Osteoblast (primary cell): ENCODE measurements at places on chromosomes 1 and 21. TPM values are rescaled to one million over a fixed set of nuclear protein-coding genes. Genes with fewer than 3 reads are reported as not detected.

- no peak overlapping the region for H3K4me3 ChIP-seq
- H3K4me1 ChIP-seq = peaks cover 8% of the 10 kb centered on the region
- H3K36me3 ChIP-seq = no peaks in the 10 kb centered on the region
- H3K27ac ChIP-seq = no peak overlapping the region
These were observed 135.8 kb upstream of the COL6A1 start for GRCh38 chr21:45845770-45846090.

DNA sequence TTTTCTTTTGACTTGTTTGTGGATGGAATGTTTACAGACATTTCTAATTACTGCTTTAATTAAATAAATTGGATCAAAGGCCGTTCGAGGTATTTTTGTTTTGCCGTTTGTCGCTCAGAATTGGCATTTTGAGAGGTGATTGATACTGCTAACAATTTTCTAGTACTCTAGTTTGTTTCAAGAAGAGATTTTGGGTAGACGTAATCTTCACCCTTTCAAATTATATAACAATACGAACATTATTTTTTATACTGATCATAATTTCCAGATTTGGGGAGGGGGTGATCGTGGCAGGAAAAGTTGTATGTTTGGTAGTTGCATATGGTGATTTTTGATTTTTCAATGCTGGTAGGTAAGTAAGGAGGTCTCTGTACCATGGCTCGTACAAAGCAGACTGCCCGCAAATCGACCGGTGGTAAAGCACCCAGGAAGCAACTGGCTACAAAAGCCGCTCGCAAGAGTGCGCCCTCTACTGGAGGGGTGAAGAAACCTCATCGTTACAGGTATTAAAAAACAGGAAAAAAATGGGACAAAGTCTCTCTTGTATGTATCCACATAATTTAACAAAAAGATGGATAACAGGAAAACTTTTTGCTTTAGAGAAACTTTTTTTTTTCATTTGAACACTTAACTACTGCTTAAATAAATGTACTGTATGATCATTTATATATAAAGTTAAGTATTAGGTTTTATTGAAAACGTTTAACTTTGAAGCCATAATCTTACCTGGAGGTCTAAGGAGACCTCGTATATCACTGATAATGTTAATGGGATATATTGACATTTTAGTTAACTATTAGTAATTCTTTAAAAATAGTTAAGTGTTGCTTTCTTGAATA, 1.7 kb downstream of the H3-3A start:
- H3K27me3 ChIP-seq = no peaks in the 10 kb centered on the region
- peak overlapping the region; percentile 93 for H3K4me3 ChIP-seq
- peaks cover 16% of the 10 kb centered on the region for H3K4me1 ChIP-seq
- H3K36me3 ChIP-seq = peaks cover 34% of the 10 kb centered on the region
- H3K27ac ChIP-seq = peak overlapping the region; percentile 92
- peak; percentile 35 for DNase-seq

DNA sequence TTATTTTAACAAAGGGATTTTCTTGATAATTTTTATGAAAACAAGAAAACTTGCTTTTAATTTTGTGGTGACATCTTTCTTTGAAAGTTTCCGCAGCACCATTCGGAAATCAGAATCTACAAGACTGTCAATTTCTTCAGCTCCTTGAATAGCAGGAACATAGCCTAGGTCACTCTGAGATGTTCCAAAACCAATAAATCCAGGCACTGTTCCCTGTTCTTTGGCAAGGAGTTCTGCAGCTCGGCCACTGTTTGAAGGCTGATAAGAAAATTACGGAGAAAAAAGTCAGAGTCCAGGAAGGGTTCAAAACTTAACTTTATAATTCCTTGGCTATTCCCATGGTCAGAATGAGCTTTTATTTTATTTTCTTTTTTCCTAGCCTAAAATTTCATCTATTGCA, 6.0 kb downstream of the LTN1 start:
- peaks cover 4% of the 10 kb centered on the region for H3K4me1 ChIP-seq
- H3K4me3 ChIP-seq = no peak overlapping the region
- DNase-seq = no peak
- no peaks in the 10 kb centered on the region for H3K27me3 ChIP-seq

DNA sequence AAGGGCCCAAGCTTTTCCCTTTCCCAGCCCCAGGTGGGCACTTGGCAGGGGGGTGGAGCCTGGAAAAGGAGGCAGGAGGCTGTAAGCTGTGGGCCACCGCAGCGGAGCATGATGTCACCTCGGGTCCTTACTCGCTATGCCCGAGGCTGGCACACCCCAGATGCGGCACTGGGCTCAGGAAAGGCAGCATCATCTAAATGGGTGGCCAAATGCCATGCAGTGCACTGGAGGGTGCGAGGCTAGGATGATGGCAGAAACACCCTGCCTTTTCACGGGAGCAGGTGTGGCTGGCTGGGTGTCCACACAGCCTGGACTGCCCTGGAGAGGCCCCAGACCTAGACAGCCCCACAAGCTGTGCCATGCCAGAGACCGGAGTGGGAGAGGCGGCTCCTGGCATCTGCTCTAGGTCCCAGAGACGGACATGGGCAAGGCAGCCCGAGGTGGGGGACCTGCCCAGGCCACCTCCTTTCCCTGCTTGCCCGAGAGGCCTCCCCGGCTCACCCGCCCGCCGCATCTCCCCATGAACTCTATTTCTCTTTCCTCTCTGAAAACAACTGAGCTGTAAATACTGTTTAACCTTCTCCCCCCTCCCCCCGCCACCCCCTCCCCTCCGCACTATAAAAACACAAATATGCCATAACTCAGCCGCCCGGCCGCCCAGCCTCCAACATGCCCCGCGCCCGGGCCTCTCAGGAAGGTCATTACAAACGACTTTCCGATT, 124.7 kb downstream of the CASZ1 start:
- H3K4me1 ChIP-seq = no peaks in the 10 kb centered on the region
- H3K27me3 ChIP-seq = no peaks in the 10 kb centered on the region
- DNase-seq = no peak
- no peak overlapping the region for H3K4me3 ChIP-seq
- H3K36me3 ChIP-seq = no peaks in the 10 kb centered on the region

DNA sequence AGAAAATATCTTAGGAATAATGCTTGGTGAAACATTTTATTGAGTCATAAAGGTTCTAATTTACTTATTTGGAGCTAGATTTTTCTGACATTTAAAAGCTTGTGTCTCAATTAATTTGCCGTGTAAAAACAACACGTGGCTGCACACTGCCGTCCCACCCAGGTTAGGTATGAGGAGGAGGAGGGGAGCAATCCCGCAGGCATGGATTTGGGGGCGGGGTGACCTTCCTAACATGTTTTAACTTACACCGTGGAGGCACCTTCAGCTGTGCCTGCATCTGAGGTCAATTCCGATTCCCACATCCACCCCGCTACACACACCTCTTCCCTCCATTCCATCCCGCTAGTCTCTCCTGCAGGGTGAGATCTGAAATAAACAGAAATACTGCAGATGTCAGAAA, 28.5 kb upstream of the UMODL1 start:
- peaks cover 35% of the 10 kb centered on the region for H3K4me1 ChIP-seq
- H3K27me3 ChIP-seq = no peaks in the 10 kb centered on the region
- no peak for DNase-seq
- H3K4me3 ChIP-seq = no peak overlapping the region

- H3K4me3 ChIP-seq = no peak overlapping the region
- peak; percentile 87 for DNase-seq
- H3K27me3 ChIP-seq = no peaks in the 10 kb centered on the region
- H3K27ac ChIP-seq = peak overlapping the region; percentile 79
- peaks cover 20% of the 10 kb centered on the region for H3K4me1 ChIP-seq
- H3K36me3 ChIP-seq = no peaks in the 10 kb centered on the region
These were observed 187.2 kb upstream of the PTGFR start for GRCh38 chr1:78303620-78304019.

- H3K4me3 ChIP-seq = no peak overlapping the region
- peaks cover 3% of the 10 kb centered on the region for H3K4me1 ChIP-seq
- no peaks in the 10 kb centered on the region for H3K27me3 ChIP-seq
- no peaks in the 10 kb centered on the region for H3K36me3 ChIP-seq
These were observed 535.1 kb downstream of the MATN1 start for GRCh38 chr1:30188329-30188728.

- H3K4me1 ChIP-seq = no peaks in the 10 kb centered on the region
- H3K36me3 ChIP-seq = no peaks in the 10 kb centered on the region
- peak overlapping the region; percentile 65 for H3K4me3 ChIP-seq
- no peak overlapping the region for H3K27ac ChIP-seq
- DNase-seq = no peak
- H3K27me3 ChIP-seq = no peaks in the 10 kb centered on the region
These were observed 26.1 kb downstream of the ZP4 start for GRCh38 chr1:237864338-237865244.

DNA sequence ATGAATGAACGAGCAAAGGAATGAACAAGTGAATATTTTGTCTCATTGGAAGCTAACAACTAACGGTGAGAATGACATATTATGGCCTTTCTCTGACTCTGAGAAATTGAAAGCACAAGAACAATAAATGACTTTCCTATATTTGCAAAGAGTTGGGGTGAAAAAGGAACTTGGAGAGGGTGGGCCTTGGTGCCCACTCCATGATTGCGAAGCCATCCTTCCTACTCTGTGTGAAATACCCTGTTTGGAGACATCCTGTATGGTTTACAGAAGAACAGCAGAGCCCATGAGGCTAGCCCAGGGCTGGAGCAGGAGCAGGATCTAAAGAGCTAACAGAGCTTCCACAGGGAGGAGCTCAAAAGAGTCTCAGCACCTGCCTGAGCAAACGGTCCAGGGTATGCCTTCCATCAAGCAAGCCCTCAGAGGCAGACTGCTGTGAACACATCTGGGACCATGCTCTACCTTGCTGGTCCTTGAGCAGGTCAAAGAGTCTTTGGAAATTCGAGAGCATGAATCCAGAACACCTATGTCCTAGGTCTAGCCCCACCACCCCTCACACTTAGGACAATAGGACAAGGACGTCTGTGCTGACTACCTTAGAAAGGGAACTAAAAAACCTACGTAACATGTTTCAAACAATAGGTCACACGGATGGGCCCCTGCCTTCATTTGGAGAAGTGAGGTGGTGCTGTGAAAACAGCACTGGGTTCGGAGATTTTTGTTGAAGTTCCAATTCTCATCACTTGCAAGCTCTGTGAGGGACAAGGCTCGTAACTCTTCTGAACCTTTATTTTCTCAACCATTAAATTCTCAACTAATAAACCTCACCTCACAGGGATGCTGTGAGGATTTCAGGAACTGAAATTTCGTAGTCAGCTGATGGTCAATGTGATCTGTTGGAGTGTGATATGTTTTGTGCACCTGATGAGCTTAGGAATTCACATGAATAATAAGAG, 377.4 kb downstream of the RRAGC start:
- H3K36me3 ChIP-seq = no peaks in the 10 kb centered on the region
- H3K4me1 ChIP-seq = no peaks in the 10 kb centered on the region
- no peak for DNase-seq
- H3K27ac ChIP-seq = no peak overlapping the region
- no peak overlapping the region for H3K4me3 ChIP-seq
- no peaks in the 10 kb centered on the region for H3K27me3 ChIP-seq

DNA sequence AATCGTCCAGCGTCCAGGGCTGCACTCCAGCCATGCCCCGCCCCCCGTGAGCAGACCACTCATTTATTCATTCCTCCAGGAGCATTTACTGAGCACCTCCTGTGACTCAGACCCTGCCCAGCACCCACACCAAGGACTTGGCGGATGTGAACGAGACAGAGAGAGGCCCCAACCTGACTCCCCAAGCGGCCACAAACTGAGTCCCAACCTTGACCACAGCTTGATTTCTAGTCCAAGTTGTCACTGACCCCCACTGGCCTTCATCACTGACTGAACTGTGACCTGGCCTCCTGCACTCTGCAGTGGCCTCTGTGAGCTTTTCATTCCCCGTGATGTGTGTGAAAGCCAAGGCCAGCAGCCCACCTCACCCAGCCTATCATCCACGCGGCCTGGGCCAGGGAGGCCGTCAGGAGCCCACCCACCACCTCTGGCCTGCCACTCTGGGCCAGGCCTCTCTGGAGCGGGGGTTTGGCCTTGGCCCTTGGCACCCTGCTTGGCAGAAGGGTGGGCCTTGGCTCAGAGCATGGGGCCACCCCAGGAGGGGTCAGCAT, 19.3 kb upstream of the RUNX3 start:
- H3K36me3 ChIP-seq = no peaks in the 10 kb centered on the region
- H3K4me3 ChIP-seq = no peak overlapping the region
- DNase-seq = peak; percentile 96
- H3K4me1 ChIP-seq = peaks cover 17% of the 10 kb centered on the region
- H3K27me3 ChIP-seq = no peaks in the 10 kb centered on the region

DNA sequence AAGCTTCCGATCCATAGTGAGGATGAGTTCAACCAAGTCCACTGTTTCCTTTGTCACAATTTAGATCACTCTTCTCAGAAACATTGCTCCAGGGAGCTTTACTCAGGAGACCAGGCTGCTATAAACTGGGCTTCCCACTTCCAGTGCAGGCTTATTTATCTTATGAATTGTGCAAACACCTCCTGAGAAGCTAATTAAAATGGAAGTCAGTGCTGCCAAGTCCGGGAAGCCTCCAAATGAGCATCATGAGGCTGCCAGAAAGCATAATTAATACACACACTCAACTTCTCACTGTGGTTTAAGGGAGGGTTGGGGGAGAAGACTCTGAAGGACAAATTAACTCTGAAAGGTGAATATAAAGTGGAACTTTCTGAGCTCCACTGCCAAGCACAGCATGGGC, 145.0 kb upstream of the SGIP1 start:
- peaks cover 2% of the 10 kb centered on the region for H3K4me1 ChIP-seq
- no peaks in the 10 kb centered on the region for H3K27me3 ChIP-seq
- DNase-seq = no peak

GRCh38 chr21:34881839-34882371, 167.2 kb downstream of the RUNX1 start:
- H3K27me3 ChIP-seq = no peaks in the 10 kb centered on the region
- H3K27ac ChIP-seq = peak overlapping the region; percentile 98
- H3K4me3 ChIP-seq = peak overlapping the region; percentile 89
- peaks cover 45% of the 10 kb centered on the region for H3K36me3 ChIP-seq

DNA sequence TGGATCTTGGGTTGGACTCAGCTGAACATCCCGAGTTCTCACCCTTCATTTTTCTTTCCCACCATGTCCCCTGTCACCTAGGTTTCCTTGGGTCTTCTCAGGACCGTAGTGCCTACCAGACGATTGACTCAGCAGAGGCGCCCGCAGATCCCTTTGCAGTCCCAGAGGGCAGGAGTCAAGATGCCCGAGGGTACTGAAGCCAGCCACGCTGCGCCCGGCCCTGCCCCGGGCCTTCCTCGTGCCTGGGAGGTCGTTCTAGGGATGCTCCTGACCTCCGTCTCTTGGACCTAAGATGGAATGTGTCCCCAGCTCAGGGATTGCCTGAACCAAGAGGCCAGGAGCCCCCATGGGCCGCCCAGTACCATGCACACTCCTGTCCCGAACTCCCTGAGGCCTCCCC, 12.0 kb upstream of the C1orf167 start:
- peak; percentile 10 for DNase-seq
- H3K4me3 ChIP-seq = no peak overlapping the region
- no peaks in the 10 kb centered on the region for H3K27me3 ChIP-seq
- H3K36me3 ChIP-seq = peaks cover 24% of the 10 kb centered on the region
- H3K27ac ChIP-seq = no peak overlapping the region
- no peaks in the 10 kb centered on the region for H3K4me1 ChIP-seq

GRCh38 chr1:98707556-98707955, 46.0 kb downstream of the SNX7 start:
- DNase-seq = no peak
- H3K4me1 ChIP-seq = no peaks in the 10 kb centered on the region
- no peak overlapping the region for H3K4me3 ChIP-seq
- no peaks in the 10 kb centered on the region for H3K36me3 ChIP-seq
- H3K27me3 ChIP-seq = no peaks in the 10 kb centered on the region

Gene PCAT6
- total RNA-seq = 0.29 and 0.72 TPM in 2 replicates

Gene NPHS2
- total RNA-seq = not detected in 2 replicates

Gene CSF1
- 38.0 and 53.9 TPM in 2 replicates for total RNA-seq

Gene COL8A2
- total RNA-seq = 12.7 and 15.2 TPM in 2 replicates

Gene NUP210L
- under 0.01 TPM in 2 replicates for total RNA-seq

Gene OLFML3
- total RNA-seq = 359 and 418 TPM in 2 replicates

Gene SLAMF9
- not detected in 2 replicates for total RNA-seq

Gene FHAD1
- 0.72 and 1.8 TPM in 2 replicates for total RNA-seq

Gene OR2T11
- not detected in 2 replicates for total RNA-seq

Gene LORICRIN
- not detected in 2 replicates for total RNA-seq

Gene CHTOP
- total RNA-seq = 38.9 and 40.9 TPM in 2 replicates

Gene HMCN1
- 178 and 269 TPM in 2 replicates for total RNA-seq
